ENCODE measurements at places on chromosomes 7 and 10. TPM values are rescaled to one million over a fixed set of nuclear protein-coding genes. Genes with fewer than 3 reads are reported as not detected.

Gene TMEM176B
- 0.09 TPM for total RNA-seq

Gene AKR1C8
- not detected for total RNA-seq

Gene RET
- 0.09 TPM for total RNA-seq

Gene TMEM213
- not detected for total RNA-seq

Gene PRF1
- not detected for total RNA-seq

Gene SSC4D
- 0.47 TPM for total RNA-seq

Gene CALHM1
- not detected for total RNA-seq

Gene PPP1R17
- total RNA-seq = not detected

Gene CNTNAP2
- 0.18 TPM for total RNA-seq

Gene ANKRD7
- 0.18 TPM for total RNA-seq

Gene HKDC1
- total RNA-seq = 0.19 TPM

Gene ANK3
- 2.6 TPM for total RNA-seq

Gene C10orf105
- not detected for total RNA-seq

Gene NDUFB2
- 163 TPM for total RNA-seq

Gene LZTS2
- total RNA-seq = 45.4 TPM

Gene SLC26A5
- total RNA-seq = not detected

Gene ADAM8
- total RNA-seq = 0.18 TPM

Gene CD36
- 1.5 TPM for total RNA-seq

Gene COL28A1
- not detected for total RNA-seq
